Hematopoietic multipotent progenitor cell treated with erythropoietin and hydrocortisone succinate and interleukin-3 and kit ligand, for 8 days (in vitro differentiated cells): ENCODE measurements at places on chromosomes 4 and X.

- DNase-seq: no peak
Measured at GRCh38 chrX:35819241-35819640, 21.1 kb downstream of the MAGEB16 start.

DNA sequence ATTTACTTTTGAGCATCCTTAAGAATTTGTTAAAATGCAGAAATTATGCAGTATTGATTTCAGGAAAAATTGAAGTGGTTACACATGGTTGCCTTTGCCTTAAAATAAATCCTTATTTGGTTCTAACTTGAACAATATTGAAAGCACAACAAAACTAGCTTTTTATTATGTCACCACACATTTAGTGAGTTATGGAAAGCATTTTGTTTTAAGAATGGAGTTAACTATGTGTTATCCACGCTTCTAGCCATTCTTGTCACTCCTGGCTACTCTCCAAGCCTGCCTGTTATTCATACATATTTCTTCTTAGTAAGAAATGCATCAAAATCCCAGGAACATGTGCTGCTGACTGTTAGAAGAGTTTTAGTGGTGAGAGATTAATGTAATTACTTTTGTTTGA is 73.9 kb downstream of the FAT4 start:
- DNase-seq: no peak

DNA sequence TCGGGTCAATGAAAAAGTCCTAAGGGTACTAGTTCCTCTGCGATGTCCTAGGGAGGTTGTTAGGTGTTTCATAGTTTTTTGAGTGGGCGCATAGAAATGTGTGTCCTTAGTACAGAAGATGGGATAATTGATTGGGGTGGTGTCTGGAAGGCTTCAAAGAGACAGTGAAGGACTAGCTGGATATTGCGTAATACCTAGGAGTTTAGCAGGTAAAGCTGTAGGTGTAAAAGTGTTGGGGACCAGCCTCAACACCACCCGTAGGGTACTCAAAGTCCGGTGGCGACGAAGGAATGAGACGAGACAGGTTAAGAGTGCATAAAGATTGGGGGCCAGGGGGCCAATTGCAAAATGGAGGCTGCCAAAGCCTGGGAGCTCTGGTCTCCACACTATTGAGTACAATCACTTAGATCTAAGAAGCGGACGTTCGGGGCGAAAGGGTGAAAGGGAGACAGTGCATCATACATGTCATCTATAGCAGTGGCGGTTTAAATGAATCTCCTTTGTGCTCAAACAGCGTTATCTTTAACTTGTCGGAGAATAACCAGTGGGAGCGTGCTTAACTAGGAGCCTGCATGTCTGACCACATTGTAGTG is 1.0 kb downstream of the TRMT44 start:
- no peak for DNase-seq

DNA sequence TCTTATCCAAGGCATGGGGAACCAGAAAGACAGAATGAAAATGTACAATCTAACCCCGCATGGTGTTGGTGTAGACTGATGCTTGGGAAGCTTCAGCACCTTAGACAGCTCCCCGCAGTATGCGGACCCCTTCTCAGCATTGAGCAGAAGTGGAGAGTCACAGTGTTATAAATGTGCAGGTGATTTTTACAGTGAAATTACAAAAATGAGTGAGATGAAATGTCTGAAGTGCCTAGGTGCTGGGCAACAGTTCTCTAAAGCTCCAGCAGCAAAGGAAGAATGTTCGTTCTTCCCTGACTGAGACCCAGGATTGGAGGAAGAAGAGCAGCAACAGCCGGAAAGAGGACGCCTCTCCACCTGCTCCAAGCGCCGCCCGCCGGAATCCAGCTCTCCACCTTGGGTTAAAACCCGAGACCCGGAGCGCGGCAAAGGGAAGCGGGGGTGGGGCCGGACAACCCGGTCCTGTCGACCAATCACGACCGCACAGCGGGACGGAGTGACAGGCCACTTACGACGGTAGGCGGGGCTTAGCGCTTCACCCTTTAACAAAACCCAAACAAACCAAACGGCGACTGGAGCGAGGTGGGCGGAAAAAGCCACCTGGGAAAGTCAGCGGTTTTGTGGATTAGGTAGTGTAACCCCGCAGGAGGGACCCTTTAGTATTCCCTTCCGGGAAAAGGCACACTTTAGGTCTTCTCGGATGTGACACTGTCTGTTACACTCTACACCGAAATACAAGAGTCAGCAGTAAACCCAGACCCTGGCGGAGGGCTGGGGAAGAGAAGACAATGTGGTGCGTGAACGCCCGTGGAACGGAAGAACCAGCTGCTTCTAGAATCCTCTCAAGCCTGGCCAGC is at the start of gene GLRA3:
Gene GLRA3, minus strand, starts transcription at position 403 of the 857 bp plus-strand sequence. CDS start 436 bp downstream, outside the sequence.
- DNase-seq: peak; percentile 39

GRCh38 chr4:40682290-40683101 is 52.8 kb upstream of the RBM47 start:
- no peak for DNase-seq

DNA sequence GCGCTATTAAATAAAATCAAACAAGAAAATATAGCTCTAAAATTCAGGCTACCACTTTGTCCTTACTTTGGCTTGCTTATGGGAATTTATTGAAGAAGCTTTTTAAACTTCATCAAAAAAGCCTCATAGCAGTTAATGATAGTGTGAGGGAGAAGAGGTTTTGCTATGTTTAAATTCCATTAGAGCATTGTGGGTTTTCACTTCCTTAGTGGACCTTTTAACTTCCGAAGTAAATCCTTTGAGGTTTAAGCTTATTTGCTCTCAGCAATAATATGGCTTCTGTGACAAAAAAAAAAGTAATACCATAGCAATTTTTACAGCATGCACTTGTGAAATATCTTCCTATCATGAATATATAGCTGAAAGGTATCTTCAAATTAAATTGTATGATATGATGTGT is 120.2 kb upstream of the NDST4 start:
- DNase-seq: no peak
